ENCODE measurements at places on chromosomes 2 and 18.

- DNase-seq: no peak
These were observed 57.0 kb downstream of the CUL3 start for GRCh38 chr2:224528171-224528570.

DNA sequence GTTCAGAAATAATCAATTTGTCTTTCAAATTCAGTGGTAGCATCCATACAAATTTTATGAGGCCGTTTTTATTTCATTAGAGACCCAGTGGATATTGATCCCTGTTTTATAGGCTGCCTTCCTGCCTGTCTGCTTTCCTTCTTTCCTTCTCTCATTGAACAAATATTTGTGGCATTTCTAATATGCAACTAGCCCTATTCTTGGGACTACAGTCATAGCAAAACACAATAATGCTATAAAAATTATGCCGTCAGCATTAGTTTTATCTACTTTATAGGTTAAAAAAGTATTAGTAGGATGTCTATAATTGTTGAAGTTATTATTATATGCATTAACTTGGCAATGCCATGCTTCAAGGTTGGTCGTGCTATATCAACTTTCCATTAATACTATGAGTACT, 2037.8 kb upstream of the LRRTM1 start:
- DNase-seq: no peak

DNA sequence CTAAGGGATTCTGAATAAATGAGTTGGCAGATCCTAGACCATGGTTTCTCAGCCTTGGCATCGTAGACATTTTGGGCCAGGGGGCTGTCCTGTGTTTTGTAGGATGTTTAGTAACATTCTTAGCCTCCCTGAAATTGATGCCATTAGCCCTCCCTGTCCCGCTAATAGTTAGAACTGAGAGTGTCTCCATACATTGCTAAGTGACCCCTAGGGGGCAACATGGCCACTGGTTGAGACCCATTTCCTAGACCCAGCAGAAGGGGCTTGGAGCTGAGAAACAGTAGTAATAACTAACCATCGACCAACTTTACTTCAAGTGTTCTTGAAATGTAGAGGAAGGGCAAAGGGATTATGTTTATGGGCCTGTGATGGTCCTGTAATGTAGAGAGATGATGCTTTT, 40.8 kb downstream of the KCMF1 start:
- peak; percentile 3 for DNase-seq

DNA sequence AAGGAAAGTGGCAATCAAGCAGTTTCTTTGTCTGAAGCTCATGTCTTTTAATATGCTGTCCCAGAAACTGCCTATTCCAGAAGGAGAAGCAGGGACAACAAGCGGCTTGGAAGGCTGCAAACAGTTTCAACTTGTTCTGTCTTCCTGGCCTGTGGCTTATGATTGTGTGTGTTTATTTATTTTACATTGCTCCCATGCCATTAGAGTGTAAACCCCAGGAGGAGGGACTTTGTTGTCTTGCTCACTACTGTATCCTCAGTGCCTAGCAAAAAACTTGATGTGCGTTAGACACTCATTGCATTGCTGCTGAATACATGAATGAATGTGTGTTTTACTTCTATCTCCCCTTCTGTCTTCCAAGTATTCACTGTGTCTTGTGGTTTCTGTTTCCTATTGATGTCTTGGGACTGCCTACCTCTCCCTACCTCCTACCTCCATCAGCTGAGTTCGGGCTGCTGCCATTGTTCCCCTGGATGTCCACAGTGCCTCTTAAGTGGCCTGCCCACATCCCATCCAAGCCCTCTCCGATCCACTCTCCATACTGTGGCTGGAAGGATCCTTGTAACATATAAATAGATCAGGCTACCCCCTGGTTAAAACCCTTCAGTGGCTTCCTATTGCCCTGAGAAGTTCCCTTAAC, 261.4 kb downstream of the DYSF start:
- no peak for DNase-seq

GRCh38 chr2:208311954-208312353, 45.9 kb downstream of the PIKFYVE start:
- no peak for DNase-seq

All from CD4-positive, alpha-beta T cell treated with Interleukin-6 for 4 hours (primary cell).